ENCODE measurements at places on chromosomes 7 and 10. TPM values are rescaled to one million over a fixed set of nuclear protein-coding genes. Genes with fewer than 3 reads are reported as not detected.

The ZMIZ1 gene
- total RNA-seq: 34.0 TPM

DNA sequence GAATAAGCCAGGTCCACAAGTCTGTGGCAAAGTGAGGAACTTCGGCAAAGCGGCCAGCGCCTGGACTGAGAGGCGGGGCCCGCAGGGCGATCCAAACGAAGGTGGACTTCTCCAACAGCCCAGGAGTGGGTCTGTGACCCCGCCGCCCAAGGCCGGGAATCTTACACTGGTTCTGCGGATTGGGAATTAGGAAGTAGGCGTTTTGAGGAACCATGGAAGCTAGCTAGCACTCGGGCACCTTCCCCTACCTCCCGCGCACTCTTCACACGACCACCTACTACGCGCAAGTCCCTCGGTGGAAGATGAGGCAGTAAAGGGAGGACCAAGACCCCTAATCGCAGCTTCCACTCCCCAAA lies 570 bp upstream of the ARF5 start:
- DNase-seq: no peak

The IL6 gene
- 0.57 TPM for total RNA-seq

- DNase-seq: no peak
Observed at GRCh38 chr7:128398841-128399135, 11.0 kb downstream of the IMPDH1 start.

The CRPPA gene
- total RNA-seq: 0.81 TPM

GRCh38 chr7:105875505-105875904 lies 894 bp downstream of the ATXN7L1 start:
- DNase-seq: no peak

GRCh38 chr7:96076350-96076707 lies 245.6 kb downstream of the SLC25A13 start:
- no peak for DNase-seq

The LRRC27 gene
- 7.6 TPM for total RNA-seq

GRCh38 chr7:21243265-21243664 lies 184.6 kb upstream of the SP4 start:
- no peak for DNase-seq

The CALML3 gene
- not detected for total RNA-seq

- no peak for DNase-seq
Observed at GRCh38 chr10:100655326-100655759, 90.0 kb upstream of the PAX2 start.

GRCh38 chr10:102670871-102671434 lies 26.7 kb downstream of the TRIM8 start:
- DNase-seq: no peak

DNA sequence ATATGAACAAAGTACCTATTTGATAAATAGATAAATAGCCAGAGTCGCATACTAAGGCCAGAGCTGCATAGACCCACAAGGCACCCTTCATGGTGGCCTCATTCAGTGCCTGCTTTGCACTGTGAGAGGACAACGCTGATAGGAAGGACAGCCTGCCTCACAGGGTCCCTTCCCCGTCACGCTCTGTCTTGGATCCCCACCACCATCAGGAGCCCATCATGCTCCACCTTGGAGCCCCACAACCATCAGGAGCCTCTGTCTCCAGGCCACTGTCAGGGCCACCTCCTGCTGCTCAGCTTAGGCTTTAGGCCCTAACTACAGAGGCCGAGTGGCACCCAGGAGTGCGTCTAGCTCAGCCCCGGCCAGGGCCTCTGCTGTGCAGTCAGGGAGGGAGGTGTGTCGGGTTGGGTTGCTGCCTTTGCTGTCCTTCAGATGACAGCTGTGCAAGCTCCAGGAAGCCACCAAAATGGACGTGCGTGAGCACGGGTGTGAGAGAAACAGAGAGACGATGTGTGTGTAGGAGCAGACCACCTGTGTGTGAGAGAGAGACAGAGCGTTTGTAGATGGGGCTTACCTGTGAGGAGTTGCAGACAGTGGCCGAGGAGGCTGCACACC lies 516.9 kb downstream of the GLRX3 start:
- no peak for DNase-seq

- no peak for DNase-seq
Observed at GRCh38 chr10:18399158-18399557, 252.2 kb downstream of the NSUN6 start.

The PNLIP gene
- total RNA-seq: not detected

DNA sequence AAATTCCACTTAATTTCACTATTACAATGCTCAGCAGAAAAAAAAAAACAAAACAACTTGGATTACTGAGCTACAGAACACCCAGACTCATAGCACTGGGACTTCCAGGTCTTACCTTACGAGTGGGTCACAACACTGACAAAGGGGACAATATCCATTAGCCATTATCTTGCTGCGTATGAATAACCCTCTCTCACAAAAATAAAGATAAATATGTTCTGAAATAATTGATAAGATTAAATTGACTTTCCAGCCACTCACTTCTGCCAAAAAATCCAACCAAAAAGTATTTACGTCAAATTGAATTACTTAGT lies 128.7 kb downstream of the PKD1L1 start:
- no peak for DNase-seq

- DNase-seq: peak; percentile 24
Observed at GRCh38 chr7:2019711-2020511, 212.8 kb downstream of the MAD1L1 start.

DNA sequence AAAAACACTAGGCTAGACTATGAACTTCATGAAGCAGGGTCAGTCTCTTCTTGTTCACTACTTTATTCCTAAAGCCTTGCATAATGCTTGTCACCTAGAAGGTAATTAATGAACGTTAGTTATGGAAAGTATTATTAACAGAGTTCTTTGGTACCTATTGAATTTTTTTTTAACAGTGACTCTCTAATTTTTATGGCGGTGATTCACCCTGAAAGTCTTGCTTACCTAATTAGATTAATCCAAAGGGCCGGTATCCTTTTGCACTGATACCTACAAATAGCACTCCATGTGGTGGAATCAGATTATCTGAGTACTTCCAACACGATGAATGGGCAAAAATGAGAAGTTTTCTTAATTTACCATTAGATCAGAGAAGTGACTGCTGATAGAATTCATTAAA lies 31.7 kb downstream of the STAM start:
- no peak for DNase-seq

The RGR gene
- total RNA-seq: not detected

GRCh38 chr7:1192171-1192676 lies 32.2 kb upstream of the ZFAND2A start:
- DNase-seq: no peak

The ENO4 gene
- total RNA-seq: not detected

The TSPAN33 gene
- 68.8 TPM for total RNA-seq

- DNase-seq: no peak
Observed at GRCh38 chr7:37282927-37283326, 165.7 kb downstream of the ELMO1 start.

GRCh38 chr10:42940487-42941294 lies 136.2 kb upstream of the RET start:
- no peak for DNase-seq

DNA sequence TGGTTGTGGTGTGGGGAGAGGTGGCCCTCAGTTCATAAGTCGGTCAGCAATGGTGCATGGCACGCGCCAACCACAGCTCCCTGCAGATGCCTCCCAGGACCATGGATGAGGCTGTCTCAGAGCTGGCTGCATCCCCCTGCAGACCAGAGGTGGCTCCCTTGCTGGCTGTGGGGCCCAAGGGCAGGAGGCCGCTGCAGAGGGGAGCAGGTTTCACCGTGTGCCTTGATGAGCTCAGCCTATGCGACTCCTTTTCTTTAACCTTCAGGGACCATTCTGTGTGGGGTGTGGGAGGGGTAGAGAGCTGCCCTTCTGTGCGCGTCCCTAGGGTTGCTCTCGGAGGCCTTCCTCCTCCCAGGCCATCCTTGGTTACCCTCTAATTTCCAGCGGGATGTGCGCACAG lies 152.4 kb downstream of the ACTR3B start:
- DNase-seq: no peak

GRCh38 chr10:130345728-130346127 lies 209.5 kb downstream of the GLRX3 start:
- DNase-seq: no peak

The GPR85 gene
- not detected for total RNA-seq

DNA sequence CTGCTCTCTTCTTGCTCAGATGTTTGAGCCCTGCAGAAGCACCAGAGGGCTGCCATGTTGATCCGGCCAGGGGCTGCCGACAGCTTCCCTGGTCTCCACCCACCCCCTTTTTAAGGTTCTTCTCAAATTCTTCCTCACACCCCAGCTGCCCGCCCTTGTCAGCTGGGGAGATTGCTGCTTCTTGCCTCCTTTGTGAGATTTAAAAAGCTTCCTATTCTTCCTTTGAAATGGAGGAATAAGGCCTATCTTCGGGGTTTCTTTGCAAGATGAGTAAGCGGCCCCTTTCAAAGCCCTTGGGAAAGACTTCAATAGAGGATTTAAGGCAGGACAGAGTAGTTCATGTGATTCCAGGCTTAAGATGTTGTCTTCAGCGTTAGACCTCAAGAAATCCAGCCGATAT lies 211.9 kb upstream of the SHH start:
- DNase-seq: no peak

The TMEM196 gene
- total RNA-seq: not detected

The SPAM1 gene
- total RNA-seq: not detected

Data from T-helper 17 cell (primary cell).